ENCODE measurements at places on chromosomes 2 and 18. TPM values are rescaled to one million over a fixed set of nuclear protein-coding genes. Genes with fewer than 3 reads are reported as not detected.

DNA sequence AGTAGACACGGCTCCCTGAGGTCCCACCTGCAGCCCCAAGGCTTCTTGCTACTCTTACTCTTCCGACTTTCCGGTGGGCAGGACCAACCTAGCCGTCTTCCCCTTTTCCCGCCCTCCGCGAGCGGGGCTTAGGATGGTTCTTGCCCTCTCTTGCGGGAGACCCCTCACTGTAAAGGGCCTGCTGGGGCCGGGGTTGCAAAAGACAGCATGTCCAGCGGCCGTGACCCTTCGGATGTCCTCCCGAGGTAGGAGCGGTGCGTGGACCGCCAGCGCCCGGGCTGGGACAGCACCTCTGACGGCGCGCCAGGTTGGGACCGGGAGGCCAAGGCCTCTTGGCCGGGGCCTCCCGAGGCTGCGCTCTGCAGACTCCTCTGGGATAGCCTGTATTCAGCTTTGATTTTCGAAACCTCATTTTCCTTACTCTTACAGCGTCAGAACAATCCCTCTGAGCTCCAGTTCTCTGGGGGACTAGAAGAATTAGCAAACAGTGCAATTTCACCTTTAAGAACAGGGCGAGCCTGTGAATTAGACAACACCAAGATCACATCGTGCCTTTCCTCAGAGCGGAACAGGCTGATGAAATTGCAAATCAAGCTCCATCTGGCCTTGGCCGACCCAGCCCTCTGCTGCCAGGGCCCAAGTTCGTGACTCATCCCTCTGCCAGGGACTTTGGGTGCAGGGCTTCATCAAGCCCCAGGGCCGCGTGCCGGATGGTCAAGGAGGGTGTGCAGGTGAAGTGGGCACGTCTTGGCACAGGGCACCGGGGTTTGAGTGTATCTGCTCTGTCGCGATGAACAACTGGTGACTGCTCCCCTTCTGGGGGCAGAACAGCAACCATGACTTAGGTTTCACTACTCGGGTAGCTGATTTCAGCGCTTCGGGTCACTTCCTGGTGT lies 777 bp downstream of the MOCOS start:
- no peak for DNase-seq

GRCh38 chr18:49609256-49610021 lies 47.6 kb downstream of the LIPG start:
- no peak for DNase-seq

- DNase-seq, result no peak
These were observed 59.0 kb downstream of the E2F6 start for GRCh38 chr2:11406958-11407381.

The ZDBF2 gene
- total RNA-seq, result 4.3 TPM

GRCh38 chr2:156341452-156342253 lies 9.1 kb upstream of the NR4A2 start:
- peak; percentile 93 for DNase-seq

DNA sequence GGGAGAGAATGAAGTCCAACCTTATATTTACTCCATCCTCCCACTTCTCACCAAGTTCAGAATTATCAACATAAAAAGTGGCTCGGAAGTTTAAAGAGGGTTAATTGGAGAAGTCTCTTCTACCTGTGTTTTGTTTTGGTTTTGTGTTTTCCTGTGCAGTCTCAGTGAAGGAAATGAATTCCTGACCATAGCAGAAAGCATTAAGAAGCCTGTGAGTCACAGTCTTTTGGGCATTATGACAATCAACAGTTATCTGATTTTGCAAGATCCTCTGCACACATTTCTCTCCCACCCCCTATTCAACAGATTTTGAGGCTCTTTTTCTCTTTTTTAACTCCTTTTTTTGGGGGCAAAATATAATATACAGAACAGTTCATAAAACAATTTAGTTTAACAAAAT lies 8.6 kb upstream of the RPL37A start:
- DNase-seq, result no peak

The DPP10 gene
- not detected for total RNA-seq

DNA sequence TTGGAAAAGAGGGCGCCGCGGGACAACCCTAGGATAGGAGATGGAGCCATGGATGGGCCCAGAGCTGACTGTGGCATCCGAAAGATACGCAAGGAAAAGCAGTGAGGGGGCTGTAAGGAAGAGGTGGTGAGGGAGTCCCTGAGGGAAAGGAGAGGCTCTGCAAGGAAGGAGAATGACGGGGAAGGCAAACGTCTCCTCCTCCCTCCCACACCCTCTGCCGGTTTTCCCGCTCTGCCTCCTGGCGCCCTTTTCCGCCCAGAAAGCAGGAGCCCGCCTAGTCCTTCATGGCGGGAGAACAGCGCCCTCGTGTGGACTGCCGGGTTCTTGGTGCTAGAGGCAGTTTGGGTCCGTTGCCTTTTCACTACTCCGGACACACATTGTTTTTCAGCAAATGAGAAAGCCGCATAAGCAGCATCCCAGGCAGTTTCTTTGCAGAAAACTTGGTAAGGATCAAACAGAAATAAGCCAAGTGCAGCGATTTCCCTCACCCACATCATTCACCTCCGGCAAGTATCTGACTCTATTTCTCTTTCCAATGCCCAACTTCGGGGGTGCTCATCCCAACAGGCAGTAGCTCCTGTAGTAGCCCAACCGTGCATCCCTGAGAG lies 200.4 kb downstream of the INO80D start:
- DNase-seq, result peak; percentile 76

The IL36A gene
- total RNA-seq, result 0.29 TPM

The ANXA4 gene
- total RNA-seq, result 59.5 TPM

The ALPP gene
- not detected for total RNA-seq

DNA sequence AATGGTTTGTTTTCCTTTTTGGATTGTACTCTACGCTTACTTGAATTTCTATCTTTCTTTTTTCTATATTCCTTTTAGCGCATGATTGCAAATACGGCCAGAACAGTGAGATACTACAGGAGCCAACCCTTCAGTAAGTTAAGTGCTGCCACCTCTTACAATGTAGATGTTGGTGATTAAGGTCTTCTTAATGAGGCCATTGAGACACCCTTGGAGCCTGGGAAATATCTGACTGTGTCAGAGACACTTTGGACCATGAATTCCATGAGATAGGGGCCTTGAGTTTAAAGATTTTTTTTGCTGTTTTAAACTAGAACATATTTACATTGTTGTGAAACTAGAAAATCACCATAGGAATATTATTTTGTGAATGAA lies 27.1 kb upstream of the MAP3K20 start:
- no peak for DNase-seq

Data from activated CD8-positive, alpha-beta T cell treated with anti-CD3 and anti-CD28 coated beads, Interleukin-2, amount 10 ng/mL, durations not matched to agents 7 days and 5 days (primary cell).